ENCODE measurements at places on chromosomes 6 and 20.

GRCh38 chr6:15255481-15255880 lies 9.6 kb downstream of the JARID2 start:
- DNase-seq: no peak

DNA sequence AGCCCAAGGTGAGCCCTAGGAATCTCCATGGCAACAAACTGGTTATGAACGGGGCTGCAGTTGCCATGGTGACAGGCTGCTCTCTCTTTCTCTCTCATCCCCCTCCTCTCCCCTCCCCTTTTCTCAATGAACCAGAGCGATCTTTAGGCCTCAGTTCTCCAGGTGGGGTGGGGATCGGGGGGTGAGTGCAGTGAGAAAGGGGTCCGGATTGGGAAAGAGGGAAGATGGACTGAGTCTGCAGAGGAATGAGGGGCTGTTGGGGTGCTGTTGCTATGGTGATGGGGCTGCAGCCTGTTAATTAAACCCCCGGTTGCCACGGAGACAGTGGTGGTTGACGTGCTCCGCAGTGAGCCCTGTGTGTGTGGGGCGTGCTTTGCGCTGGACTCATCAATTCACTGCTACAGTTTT lies 3.6 kb upstream of the SLC12A5 start:
- no peak for DNase-seq

DNA sequence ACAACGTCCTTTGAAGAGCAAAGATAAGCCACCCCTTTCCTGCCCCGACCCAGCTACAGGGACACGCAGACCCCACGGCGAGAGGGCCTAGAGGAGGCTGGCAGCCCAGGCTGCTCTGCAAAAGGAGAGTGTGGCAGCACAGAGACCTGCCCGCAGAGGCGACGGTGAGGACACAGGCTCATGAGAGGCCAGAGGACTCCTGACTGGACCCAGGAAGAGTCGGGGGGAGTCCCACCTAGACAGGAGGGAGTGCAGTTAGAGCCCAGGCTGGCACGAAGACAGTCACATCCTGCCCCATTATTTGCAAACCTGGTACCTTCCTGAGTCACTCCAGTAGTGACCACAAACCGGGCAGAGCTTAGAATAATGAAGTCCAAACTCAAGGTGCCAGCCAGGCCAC lies 227.7 kb upstream of the CDH4 start:
- no peak for DNase-seq

DNA sequence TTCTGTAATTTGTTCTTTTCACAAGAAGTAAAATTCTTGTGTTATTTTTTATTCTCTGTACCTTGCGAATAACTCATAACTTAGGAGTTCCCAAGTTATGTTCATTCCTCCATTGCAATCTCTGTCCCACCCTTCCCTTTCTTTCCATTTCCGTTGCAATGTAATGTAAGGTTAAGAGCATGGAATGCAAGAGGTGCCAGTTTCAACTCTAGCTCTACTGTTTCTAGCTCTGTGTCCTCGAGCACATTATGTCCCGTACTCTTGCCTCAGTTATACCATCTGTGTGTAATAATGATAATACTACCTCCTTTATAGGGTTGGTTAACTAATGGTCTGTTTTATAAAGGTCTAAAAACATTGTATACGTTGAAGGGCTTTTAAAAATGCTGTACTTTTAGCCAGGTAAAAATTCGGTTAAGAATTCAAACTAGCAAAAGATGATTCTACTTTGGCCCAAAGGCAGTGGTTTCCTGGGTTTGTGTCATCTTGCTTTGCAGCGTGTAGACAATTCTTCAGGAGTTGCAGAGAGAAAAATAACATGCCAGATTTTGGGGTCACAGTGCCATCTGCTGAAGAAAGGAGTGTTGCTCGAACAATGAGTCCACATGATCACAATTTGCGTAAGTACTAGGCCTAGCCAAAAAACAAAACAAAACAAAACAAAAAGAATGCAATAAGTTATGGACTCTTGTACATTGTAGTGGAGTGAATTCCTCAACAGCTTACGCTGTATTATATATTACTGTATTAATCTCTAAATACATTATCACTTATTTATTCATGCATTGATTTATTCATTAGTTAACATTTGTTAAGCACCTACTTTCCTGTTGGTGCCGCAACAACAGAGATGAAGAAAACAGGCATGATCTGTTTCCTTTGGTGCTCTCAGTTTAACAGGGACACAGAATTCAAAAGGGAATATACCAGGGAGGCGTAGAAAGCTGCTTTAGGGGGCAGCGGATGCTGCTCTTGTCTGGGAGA lies 10.0 kb upstream of the PFDN4 start:
- DNase-seq: no peak

- no peak for DNase-seq
These were observed 284.5 kb upstream of the GJE1 start for GRCh38 chr6:141848029-141848890.

- DNase-seq: no peak
These were observed 160.5 kb downstream of the TTLL2 start for GRCh38 chr6:167485186-167485978.

DNA sequence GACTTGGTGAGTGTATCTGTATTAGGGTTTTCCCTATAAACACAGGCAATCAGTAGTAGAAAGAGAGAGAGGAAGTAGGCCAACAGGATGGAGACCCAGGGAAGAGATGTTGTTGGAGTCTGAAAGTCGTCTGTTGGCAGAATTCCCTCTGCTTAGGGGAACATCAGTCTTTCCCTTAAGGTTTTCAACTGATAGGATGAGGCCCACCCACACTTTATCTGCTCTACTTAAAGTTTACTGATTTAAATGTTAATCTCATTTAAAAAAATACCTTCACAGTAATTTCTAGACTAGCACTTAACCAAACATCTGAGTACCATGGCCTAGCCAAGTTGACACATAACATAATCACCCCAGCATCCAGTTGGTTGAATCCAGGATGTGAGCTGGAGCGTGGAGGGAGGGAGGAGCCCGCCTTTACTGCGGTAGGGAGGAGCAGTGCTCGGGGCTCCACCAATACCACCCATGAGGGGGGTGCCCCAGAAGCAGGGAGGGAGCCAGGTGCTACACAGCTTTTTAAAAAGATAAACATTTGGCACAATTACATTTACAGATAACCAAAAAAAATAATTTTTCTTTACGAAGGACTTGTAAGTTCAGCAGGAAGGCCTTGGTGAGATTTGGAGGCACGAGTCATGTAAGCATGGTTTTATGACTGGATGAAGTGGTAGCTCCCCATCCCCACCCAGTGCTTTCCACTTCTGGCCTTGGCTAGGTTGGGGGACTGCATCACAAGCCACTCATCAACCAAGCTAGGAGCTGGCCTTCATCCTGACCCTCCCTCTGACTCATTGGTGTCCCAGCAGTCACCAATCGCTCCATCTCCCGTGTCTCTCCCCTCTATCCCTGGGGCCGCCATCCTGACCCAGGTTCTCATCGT lies 18.4 kb upstream of the SNX9 start:
- no peak for DNase-seq

GRCh38 chr6:68880050-68880813 lies 245.2 kb downstream of the ADGRB3 start:
- no peak for DNase-seq

GRCh38 chr20:13913131-13913530 lies 77.3 kb downstream of the SEL1L2 start:
- no peak for DNase-seq

- no peak for DNase-seq
These were observed 49.7 kb upstream of the IPCEF1 start for GRCh38 chr6:154406301-154406700.

DNA sequence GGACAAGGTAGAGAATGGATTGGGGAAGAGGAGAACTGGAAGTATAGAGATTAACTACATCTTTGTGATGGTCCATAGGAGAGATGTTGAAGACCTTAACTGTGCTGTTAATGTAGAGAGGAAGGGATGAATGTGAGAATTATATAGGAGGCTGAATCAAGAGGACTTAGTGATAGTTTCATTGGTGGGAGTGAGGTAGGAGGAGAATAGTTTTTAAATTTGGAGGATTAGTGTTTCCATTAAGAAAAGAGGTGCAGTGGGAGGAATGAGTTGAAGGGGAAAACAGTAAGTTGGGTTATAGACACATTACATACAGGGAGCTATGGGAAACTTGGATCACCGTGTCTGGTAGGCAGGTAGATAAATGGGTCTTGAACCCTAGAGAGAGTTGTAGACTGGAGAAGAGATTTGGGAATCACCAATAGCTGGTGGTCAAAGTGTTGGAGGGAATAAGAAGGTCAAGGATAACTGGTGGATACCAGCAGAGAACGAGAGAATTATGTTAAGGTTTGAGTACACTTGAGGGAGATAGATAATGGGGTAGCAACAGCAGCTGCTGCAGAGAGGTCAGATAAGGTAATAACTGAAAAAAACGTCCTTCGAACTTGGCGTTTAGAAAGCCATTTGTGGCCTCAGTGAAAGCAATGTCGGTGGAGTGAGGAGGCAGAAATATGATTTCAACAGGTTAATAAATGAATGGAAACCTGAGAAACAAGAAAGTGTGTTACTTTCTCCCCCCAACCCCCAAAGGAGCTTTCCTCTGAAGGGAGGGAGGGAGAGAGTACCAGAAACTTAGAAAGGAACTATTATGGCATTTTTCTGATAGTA lies 3.1 kb downstream of the C6orf89 start:
- DNase-seq: no peak

DNA sequence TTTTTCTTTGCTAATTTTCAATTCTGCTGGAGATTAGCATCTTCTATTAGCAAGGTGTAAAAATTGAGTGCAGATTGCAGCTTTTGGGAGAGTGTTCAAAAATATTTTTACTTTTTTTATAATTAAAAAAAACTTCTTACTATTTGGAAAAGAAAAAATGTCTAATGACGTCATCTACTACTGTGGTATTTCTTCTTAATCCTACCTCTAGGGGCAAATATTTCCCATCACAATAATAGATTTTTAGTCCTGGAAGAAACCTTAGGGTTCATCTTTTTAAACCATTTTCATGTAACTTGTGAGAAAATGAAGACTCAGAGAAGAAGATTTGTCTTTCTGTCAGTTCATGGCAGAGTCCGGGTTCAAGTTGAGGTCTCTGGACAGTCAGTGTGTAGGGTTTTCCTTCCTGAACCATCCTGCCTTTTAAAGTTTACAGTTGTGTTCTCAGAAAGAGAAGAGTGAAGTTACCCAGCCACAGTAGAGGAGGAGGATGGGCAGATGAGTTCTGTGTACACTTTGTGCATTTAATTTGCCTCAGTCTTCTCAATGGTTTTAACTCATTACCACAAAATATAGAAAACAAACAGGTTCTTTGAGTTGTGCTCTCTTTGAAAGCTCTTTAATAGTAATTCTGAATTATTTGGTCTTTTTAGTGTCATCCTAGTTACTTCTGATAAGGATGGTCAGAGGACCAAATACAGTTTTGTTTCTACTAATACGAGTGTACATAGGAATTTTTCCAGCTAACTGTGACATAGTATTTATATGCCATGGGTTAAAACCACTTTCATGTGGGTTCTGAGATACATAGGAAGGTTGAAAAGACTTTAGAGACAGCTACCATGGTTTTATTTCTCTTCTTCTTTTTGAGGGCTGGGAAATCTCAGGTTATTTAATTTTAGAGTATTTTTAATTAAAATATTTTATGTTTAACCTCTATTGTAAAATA lies 184.7 kb downstream of the CDKAL1 start:
- no peak for DNase-seq

All from neural crest cell (in vitro differentiated cells).